Activated T-helper 1 cell treated with Interleukin-2 at 50 U/mL for 16 hours (primary cell): ENCODE measurements at places on chromosomes 6 and 20.

DNA sequence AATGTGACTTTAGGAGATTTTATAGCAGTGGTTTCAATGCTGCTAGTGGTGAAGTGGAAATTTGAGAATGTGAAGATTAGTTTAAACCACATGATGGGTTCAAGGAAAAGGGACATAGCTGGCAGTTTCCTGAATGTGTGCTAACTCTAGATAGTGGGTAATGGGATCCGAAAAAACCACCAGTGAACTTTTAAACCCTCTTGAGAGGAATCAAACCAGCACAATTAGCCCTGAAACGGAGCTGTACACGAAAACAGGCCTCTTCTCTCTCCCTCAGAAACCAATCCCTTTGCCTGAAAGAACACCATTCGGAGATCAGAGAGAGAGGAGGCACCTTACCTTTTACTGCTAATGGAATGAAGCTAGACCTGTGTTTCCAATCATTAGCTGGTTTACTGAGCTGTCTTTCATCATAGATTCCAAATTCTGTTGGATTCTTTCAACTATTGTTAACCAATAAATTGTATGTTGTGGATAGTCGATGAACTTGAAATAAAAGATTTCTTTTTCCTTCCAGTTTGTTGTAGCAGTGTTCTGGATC, 103.9 kb downstream of the AIG1 start:
- DNase-seq, result no peak

DNA sequence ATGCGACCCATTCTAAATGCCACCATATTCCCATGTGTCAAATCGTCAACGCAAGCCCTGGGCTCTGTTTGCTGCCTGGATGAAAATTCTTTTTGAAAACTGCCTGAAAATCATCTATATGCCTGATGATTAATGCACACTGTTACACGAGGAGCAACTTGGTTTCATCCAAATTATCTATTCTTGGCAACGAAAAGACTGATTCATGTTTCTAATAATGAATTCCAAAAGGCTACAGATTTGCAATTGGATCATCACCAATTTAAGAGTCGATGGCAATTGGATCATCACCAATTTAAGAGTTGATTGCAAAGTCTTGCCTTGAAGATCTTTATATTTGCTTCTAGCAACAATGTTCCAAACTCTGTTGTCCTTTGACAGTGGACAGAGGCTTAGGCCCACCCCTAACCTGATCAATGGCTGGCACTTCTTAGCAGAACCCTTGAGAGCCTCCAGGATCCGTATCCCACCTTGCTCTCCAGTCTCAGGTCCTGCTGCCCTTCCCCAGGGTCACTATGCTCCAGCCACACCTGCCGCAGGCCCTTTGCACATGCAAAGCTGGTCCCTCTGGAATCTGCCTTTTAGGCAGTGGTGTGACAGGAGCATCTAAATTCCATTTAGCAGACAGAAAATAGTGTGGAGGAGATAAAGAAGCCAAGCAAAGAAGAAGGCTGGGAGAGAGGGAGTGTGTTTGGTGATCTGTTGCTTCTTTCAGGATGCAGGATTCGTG, 460.9 kb upstream of the SULF2 start:
- no peak for DNase-seq

- no peak for DNase-seq
Measured at GRCh38 chr20:11170025-11170424, 496.2 kb upstream of the JAG1 start.

DNA sequence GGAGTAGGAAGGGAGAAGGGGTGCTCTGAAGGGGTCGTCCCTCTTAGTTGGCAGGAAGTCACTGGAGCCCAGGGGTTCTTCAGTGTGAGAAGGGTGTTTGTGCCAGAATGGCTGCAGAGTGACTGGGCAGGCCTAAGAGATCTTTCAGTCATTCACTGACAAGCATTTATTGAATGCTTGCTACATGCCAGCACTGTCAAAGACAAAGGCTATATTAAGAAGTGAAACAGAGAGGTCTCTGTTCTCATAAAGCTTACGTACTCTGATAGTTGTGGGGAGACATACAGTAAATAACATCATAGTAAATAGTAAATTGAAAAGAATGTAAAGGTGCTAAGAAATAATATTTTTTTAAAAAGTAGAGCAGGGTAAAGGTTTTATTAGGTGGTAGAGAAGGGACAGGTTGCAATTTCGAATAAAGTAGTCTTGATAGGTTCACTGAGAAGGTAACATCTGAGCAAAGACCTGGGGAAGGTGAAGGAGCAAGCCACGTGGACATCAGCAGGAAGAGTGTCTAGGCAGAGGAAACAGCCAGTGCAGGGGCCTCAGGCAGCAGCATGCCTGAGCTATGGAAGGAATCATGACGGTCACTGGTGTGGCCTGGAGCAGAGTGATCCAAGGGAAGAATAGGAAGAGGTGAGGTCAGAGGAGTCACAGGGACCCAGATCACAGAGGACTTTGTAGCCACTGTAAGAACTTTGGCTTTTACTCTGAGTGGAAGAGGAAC, 36.3 kb upstream of the RNF8 start:
- no peak for DNase-seq

GRCh38 chr6:138800377-138801150, 4.7 kb downstream of the ECT2L start:
- no peak for DNase-seq

- DNase-seq, result no peak
Measured at GRCh38 chr6:64930681-64931080, 776.3 kb downstream of the EYS start.
